ENCODE measurements at places on chromosomes 7 and 10. TPM values are rescaled to one million over a fixed set of nuclear protein-coding genes. Genes with fewer than 3 reads are reported as not detected.

GRCh38 chr7:70210936-70211310, 612.6 kb downstream of the AUTS2 start:
- DNase-seq: no peak

- no peak for DNase-seq
Measured at GRCh38 chr7:2628891-2629290, 2.9 kb upstream of the TTYH3 start.

DNA sequence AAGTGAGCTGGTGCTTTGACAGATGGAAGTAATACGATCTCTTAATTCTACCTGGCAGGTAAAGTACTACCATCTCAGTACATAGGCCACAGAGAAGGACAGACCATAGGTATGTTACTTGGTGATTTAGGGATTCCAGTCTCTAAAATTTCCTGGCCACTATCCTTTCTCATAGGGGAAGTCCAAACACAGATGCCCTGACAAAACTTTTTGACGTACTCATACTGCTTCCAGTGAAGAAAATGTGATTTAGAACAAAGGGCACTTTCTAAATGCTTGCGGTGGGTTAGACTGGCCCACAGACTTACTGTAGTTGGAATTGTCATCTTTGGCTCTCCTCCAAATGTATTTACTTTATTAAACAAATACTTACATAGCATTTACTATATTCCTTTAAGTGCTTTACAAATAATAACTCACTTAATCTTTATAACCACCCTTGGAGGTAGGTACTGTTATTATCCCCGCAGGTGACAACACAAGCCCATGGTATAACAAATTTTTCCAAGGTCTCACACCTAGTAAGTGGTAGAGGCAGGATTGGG, 3.0 kb downstream of the PI4K2A start:
- no peak for DNase-seq

DNA sequence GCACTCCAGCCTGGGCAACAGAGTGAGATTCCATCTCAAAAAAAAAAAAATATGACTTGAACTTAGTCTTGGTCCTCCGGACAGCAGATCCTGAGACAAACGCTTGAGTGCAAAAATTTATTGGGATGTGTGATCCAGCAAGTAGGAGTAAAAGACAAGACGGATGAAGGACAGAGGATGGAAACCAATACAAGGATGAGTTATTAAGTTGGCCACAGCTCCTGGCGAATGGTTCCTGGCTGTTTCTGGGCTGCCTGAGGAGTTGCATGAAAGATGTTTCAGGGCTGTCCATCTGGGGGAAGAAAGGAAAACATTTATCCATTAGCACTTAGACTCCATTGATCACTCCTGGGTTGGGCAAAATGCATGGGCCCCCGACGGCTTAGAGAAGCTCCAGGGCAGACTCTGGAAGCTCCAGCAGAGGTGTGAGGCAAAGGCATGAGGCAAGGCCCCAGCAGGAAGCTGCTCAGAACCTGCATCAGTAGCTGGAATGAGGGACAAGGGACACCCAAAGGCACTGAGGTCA, 98.3 kb upstream of the ZNF438 start:
- no peak for DNase-seq

DNA sequence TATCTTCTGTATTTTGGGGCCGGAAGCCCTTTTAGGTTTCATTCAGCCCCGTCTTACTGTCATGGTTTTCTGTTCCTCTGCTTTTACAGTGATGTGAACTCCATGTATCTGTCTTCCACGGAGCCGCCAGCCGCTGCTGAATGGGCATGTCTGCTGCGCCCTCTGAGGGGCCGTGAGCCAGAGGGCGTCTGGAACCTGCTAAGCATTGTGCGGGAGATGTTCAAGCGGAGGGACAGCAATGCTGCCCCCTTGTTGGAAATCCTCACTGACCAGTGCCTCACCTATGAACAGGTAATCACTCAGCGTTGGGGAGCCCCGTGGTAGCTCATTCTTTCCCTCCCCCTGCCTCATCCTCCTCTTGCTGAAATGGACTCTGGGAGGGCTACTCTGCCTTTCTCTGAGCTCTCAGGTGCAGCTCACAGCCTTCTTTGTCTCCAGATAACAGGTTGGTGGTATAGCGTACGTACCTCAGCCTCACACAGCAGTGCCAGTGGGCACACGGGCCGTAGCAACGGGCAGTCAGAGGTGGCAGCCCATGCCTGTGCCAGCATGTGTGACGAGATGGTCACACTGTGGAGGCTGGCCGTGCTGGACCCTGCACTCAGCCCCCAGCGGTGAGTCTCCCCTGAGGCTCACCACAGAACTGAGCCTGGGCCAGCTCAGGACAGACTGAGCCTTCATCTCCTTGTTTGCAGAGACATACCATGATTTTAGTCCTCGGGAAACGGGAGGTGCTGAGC, 5.7 kb downstream of the ZSWIM8 start:
- DNase-seq: no peak

EEPD1 gene
- polyA plus RNA-seq: 2.6 TPM
